ENCODE measurements at places on chromosomes 2 and 18.
A peak's percentile ranks its signal among the peaks of the same experiment; 100 is the strongest.

GRCh38 chr2:16685340-16685715 is 19.7 kb upstream of the CYRIA start:
- DNase-seq: no peak

GRCh38 chr2:197998702-197999101 is 194.3 kb downstream of the PLCL1 start:
- DNase-seq: no peak

DNA sequence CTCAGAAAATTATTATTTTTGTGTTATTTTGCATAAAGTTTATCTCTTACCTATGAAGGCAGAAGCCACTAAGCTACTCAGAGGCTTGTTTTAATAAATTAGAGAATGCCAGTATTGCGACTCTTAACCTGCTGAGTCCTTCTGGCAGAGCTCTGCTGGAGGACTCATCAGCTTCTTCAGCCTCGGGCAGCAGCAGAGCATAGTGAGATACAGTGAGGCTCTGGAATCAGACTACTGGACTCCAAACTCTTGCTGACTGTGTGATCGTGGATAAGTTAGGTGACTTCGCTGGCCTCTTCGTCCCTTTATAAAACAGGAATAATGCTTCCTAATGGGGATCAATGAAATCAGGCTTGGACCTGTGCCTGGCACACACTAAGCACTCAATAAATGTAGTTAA is 1.7 kb downstream of the PTRHD1 start:
- DNase-seq: no peak

DNA sequence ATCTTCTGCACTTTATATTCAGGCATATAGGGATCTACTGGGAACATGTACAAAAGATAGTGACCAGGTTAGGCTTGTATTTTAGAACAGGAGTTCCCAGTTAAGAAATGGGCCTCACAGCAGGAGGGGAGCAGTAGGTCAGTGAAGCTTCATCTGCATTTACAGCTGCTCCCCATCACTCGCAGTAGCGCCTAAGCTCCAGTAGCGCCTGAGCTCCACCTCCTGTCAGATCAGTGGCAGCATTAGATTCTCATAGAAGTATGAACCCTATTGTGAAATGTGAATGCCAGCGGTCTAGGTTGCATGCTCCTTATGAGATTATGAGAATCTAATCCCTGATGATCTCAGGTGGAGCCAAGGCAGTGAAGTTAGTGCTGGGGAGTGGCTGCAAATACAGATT is 224.4 kb upstream of the CYRIA start:
- no peak for DNase-seq

GRCh38 chr2:167501618-167502017 is 613.3 kb downstream of the XIRP2 start:
- no peak for DNase-seq

DNA sequence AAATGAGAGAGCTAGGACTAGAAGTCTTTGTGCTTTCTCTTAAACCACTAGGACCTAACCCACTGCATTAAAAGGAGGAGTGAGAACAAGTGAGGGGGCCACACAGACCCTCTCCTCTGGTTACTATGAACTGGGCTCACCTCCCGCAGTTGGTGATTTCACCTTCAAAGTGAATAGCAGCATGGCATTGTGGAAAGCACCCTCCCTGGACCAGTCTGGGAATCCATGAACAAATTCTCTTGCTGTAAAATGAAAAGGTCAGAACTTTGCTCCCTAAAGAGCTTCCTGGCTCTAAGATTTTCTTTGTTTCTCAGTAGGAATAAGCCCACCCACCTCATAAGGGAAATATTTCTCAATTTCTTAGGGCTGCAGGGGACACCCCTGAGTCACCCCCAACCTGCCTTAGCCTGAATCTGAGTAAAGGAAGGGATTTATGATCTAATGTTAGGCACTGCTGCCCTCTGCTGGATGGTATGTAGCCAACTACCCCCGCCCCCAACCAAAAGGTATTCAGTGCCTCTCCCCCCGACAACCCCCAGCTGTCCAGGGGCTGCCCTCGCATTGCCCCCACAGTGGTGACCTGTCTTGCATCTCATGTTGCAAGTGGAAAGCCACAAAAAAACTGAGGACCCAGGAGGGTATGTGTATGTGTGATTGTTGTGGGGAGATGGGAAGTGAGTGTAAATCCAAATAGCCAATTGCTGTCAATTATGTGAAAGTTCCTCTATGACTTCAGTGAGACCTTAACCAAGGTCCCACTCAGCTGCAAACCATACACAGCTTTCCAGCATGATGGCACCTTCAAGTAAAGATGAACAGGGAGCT is 230.9 kb upstream of the SLC14A2 start:
- no peak for DNase-seq

GRCh38 chr2:192500550-192501200 is 305.9 kb upstream of the TMEFF2 start:
- DNase-seq: no peak

GRCh38 chr2:23578964-23579671 is 194.1 kb downstream of the KLHL29 start:
- DNase-seq: no peak

- DNase-seq: no peak
These were observed 71.0 kb downstream of the ARL4C start for GRCh38 chr2:234425639-234426603.

GRCh38 chr2:238126338-238126737 is 12.1 kb upstream of the KLHL30 start:
- no peak for DNase-seq

DNA sequence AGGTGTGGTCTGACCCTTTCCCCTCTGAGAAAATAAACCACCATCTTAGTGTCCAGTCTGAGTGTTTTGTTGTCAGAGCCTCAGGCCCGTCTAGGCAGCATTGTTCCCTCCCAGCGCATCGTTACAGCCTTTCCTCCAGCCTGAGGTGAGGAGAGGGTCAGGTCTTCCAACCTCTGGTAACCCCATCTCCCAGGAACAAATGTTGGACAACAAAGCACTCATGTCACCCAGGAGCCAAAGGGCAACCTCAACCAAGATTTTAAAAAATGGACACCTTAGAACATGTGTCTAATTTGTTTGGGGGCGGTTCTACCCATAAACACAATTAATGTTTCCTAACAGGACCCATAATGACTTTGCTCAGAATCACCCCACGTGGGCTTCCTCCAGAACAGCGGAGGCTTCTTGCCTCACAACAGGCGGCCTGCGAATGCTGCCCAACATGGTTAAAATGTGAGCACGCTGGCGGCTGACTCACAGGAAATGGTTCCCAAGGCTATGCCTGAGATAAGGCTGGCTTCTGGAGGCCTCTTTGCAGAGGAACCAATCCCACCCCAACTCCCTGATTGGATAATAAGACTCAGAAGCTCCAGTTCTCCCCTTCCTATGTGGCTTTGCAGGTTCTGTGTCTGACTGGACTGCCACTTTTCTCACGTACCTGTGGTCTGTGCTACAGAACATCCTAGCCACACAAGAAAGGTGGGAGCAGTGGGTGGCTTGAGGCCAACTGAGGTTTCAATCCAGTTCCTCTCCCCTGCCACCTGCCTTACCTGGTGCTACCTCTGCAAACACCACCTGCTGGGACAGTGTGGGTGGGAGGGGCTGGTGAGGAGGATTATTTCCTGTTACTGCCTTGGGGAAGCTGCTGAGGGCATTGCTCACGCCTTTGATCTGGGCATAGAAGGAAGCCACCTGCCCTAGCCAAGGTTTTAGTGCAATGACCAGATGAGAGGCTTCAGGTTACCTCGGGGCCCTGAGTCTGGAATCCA is 108.8 kb downstream of the B3GNT2 start:
- DNase-seq: no peak

- no peak for DNase-seq
These were observed 371.9 kb upstream of the TNP1 start for GRCh38 chr2:217231724-217232123.

DNA sequence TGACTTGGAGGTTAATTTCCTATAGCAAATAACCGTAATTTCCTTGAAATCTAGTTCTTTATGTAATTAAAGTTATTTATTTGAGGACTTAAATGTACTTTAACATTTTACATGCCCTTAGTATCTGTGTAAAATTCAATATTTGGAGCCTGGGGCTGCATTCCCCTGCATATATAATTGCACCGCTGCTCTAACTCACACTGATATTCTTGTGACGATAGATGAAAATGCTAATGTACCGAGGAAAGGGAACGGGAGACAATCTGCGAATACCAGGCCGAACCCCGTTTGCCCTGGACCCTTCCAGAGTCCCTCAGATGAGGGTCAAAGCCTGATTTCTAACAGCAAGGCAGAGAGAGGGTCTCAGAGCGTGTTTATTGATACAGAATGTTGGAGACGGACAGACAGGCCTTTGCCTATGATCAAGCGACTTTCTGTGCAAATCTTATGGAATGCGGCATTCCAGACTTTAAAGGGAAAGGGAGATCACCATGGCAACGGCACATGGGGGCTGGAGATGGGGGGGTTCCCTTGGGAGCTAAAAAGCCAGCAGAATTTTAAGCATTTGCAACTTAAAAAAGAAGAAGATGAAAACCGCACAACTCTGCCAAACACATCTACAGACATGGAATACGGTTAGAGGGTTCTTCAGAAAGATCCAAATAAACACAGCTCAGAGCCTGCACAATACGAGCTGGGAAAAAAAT is 57.6 kb upstream of the TWIST2 start:
- peak; percentile 58 for DNase-seq

- no peak for DNase-seq
These were observed 9.9 kb downstream of the NFE2L2 start for GRCh38 chr2:177254433-177255226.

GRCh38 chr2:4358837-4359236 is 655.5 kb downstream of the DCDC2C start:
- no peak for DNase-seq

- DNase-seq: no peak
These were observed 103.7 kb downstream of the BIN1 start for GRCh38 chr2:127003070-127003800.

- DNase-seq: peak; percentile 79
These were observed 143.5 kb upstream of the LMAN1 start for GRCh38 chr18:59502274-59503175.

- no peak for DNase-seq
These were observed 110.6 kb upstream of the MEIS1 start for GRCh38 chr2:66324356-66324755.

DNA sequence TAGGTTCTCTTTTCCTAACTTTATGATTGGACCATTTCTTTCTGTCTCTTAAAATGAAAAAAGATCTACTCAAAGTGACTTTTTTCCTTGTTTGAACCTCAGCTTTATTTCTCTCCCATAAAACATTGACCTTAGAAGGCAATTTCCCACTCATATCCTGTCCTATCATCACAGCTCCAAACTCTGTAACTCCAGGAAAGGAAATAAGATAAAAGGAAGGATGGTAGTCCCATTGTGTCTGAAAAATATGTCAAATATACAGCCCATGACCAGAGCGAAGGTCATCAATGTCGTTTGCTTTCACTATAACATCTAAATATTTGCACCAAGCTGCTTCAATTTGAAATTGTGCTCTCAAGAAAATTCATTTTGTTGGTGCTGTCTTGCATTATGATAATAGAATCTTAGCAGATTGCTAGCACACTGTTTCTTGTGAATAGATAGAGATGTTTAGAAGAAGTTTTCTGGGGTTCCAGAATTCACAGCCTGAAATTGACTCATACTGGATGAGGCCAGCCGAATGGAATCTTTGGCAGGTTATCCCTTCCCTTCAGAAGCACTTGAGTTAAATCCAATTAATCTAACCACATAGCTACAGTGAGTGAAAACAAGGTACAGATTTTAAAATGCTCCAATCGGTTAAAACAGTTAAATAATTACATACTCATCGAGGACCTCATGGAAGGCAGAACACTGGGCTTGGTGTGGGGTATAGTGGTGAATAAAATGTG is 95.1 kb downstream of the CRIM1 start:
- peak; percentile 75 for DNase-seq

GRCh38 chr18:77052297-77052982 is 80.1 kb downstream of the MBP start:
- DNase-seq: no peak

DNA sequence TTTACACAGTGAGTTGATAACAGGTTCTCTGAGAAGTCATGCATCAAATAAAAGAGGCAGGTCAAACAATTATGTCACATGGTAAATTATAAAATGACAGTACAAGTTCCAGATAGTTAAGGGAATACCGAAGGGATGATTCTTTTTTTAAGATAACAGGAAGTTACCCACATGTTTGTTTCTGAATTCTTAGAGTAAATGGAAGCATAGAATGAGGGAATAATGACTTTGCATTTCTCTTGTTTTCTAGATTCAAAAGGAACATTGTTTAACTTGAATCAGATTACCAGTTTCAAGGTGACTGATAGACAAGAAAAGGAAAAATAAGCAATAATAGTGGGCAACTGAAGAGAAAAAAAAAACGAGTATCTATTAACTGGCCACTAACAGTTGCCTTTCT is 124.5 kb downstream of the MIB1 start:
- no peak for DNase-seq

DNA sequence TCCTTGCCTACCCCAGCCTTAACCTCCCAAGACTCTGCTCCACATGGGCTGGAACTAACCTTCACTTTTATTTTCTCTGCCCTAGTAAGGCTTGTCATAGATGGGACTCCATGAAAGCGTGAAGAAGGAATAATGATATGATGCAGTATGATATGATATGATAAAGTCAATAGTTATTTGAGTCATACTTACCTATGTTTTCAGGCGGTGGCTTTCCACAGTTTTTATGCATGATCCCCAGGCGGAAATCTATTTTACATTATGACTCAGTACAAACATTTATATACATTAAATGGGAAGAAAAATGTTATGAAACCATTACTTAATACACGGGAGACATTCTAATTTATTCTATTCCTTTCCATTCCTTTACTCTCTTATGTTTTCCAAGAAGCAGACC is 5.6 kb downstream of the ACMSD start:
- no peak for DNase-seq

- DNase-seq: no peak
These were observed 22.2 kb downstream of the HK2 start for GRCh38 chr2:74856004-74856578.

DNA sequence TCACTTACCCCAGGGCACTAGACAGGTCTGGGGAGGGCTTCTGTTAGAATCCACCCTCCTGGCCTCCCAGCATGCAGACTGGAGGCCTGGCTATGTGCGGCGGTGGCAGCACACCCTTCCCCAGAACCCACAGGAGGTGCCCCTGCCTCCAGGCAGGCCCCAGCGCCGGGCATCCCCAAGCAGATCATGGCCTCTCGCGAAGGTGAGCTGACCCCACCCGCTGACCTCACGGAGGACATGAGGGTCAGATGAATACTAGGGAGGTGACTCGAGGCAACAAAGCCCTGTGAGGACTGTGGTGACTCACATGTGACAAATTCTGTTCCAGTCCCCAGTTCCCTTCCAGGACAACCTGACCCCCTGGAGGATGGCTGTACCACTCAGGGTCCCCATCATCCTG is 1.9 kb downstream of the MAB21L4 start:
- DNase-seq: no peak

DNA sequence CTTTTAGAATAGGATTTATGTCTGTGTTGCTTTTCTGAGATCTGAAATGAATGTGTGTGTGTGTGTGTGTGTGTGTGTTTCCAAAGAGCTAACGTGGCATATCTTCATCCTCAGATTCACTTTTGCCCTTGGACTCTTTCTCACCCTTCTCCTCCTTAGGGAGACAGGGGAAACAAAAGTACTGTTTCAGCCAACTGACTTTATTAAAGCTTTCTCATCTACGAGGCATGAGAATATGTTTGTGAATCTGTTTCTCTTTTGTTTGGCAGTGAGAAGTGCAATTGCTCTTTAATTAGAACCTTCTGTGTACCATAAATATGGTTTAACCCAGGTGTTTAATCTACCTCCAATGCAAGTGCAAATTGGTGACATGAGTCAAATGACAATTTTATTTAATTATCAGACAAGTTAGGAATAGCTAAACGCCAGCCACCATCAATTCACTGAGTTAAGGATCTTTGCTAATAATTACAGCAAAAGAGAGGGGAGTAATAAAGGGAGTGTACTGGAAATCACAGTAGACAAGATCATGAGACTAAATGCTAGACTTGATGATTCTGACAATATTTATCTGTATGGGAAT is 186.4 kb upstream of the COL3A1 start:
- DNase-seq: no peak

Data from BJ (cell line).